ENCODE measurements at places on chromosomes 6 and 20.

DNA sequence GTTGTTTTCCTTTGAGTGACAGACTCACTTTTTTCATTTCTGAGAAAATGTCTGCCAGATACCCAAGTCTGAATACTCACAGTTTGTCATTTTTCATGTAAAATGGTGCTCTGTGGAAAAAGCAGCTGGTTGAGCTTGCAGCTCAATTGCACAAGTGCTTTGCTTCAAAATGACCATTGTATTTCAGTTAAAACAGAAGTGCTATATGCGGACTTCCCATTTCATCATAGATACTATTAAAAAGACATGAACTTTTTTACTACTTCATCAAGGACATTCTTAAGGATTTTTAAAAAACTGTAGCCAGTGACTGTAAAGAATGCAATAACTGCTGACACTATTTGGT, 61.5 kb downstream of the KCNS1 start:
- DNase-seq, result no peak

DNA sequence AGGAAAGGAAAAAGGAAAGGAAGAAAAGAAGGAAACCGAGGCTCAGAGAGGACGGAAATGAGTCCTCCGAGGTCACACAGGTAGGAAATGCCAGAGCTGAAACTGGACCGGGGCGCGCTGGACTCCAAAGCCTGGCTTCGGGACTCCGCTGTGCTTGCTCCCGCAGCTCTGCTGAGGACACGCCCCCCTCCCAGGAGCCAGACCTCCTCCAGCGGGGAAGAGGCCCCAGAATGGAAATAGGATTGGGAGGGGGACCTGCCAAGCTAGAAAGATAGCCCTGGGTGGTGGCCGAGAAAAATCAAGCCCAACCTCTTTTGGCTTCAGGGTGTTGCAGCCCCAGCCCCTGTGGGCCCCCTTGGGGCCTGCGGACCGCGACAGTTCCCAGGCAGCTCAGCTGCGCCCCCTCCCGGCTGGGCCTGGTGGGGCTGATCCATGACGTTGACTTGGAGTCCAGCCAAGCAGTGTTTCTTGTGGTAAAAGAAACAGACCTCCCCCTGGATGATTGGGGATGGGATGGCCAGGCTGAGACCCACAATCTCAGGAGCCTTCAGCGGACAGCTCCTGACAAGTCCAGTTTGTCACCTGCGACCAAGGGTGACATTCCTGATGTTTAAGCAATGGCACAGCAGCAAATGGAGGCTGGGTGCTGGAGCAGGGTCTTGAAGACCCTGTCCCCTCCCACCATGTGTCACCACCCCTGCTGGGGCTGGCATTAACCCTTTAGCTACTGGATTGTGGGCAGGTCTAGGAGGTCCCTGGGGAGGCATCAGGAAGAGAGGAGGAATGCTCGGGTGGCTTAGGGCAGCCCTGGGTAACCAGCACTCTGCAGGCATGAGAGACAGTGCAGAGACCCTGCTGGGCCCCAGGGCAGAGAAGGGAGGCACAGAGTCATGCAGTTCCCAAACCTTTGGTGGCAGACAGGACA, 55.4 kb downstream of the RIPOR3 start:
- peak; percentile 23 for DNase-seq

- no peak for DNase-seq
Measured at GRCh38 chr20:47982574-47983360, 197.5 kb upstream of the SULF2 start.

DNA sequence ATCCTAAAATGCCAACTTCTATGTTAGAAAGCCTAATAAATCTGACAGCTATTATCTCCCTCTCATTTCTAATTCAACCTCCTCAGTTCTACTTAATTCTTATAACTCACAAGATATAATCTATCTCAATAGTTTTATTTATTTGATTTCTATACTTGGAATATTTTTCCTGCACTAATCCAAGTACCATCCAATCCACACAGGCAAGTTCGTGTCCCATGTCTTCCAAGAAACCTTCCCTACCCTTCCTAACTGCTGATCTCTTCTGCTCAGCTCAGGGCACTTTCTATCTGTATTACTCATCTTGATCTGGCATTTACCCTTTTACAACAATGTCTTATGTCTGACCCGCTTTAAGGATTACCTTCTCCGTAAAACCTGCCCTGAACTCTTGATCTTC, 18.2 kb downstream of the NCOA5 start:
- no peak for DNase-seq

GRCh38 chr6:118843685-118844390, 50.1 kb upstream of the ASF1A start:
- no peak for DNase-seq

GRCh38 chr20:44431502-44432234, 44.0 kb upstream of the TTPAL start:
- no peak for DNase-seq

DNA sequence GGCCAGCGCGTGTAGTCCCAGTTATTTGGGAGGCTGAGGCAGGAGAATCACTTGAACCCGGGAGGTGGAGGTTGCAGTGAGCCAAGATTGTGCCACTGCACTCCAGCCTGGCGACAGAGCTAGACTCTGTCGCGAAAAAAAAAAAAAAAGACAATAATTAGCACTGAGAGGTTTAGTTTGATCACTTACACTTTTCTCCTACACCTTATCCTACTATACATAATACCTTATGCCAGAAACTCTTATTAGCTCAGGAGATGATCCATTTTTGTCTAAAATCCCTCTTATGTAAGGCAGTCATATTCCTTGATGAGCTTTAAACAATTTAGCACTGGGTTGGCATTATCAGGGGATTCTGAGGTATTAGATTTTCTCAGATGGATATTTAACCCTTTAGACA, 3.6 kb upstream of the MTFR2 start:
- no peak for DNase-seq

DNA sequence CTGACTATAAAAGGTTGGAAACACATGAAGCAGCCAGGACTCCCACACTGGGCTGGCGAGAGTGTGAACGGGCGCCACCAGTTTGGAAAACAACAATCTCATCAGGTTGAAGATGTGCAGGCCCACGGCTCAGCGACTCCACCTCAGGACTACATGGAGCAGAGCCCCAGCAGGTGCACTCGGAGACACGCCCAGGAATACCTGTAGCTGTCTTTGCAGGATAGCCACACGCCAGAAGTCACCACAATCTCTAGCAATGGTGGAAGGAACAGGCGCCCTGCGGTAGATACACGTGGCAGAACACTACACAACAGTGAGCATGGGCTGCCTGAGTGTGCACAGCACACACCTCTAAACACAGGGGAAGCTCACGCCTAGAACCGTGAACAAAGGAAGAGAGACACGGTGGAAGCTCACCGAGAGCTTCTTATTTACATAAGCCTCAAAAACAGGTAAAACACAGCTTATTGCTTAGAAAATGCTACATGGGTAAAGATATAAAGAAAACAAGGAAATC, 28.7 kb upstream of the RPS6KA2 start:
- DNase-seq, result no peak

DNA sequence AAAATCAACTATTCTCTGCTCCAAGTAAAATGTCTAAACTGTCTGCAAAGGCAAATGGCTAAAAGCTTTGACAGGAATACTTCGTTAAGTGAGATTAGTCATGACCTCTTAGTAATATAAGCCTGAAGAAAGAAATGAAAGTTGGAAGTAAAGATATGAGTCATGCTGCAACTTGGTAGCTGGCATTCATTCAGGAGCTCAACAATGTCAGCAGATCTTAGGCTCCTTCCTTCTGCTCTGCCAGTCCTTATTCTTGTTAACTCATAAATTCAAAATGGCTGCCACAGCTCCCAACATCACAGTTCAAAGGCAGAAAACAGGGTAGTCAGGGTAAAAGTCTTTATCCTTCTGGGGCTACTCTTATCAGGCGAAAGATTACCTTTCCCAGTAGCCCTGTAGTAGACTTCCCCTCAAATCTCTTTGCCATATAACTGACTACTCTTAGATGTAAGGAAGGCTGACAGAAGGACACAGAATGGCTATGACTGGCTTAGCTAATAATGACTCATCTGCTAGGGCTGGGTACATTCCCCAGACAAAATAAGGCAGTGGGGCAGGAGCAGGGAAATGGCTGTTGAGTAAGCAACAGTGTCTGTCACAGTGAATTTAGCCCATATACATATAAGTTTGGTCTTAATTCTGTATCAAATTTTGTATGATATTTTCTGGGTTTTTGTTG, 24.4 kb upstream of the C6orf62 start:
- no peak for DNase-seq

GRCh38 chr6:166025149-166025898, 142.3 kb downstream of the TBXT start:
- DNase-seq, result no peak

GRCh38 chr6:130781557-130781956, 45.6 kb upstream of the SMLR1 start:
- no peak for DNase-seq

- DNase-seq, result no peak
Measured at GRCh38 chr6:139588734-139589593, 214.5 kb upstream of the CITED2 start.

DNA sequence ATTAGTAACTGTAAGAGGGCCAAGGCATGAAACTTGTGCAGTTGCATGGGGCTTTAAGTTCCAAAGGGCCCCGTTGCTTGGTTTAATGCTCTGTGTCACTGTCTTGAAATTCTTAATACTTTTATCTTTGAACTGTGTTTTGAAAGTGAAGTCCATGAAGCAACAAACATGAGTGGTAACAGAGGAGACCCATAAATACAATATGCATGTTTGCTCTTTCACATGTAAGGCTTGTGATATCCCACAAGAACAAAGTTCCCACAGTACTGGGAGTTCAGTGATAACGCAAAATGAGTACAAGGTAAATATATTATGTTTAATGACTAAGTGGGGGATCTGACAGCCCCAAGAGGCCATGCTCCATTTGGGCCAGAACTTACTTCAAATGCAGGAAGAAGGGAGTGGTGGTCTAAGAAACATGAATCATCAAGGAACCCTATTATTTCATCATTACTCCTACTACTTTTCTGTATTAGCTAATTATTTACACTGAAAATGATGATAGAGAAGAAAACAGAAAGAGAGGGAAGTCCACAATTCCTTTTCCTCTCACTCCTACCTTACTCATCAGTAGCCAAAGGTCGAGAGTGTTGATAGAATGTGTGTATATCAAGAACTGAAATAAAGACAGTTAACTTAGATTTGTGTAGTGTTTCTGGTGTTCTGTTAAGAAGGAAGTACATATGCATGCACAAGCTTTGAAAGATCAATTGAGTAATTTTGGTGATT, 157.3 kb downstream of the PHF3 start:
- DNase-seq, result no peak

- no peak for DNase-seq
Measured at GRCh38 chr6:14765106-14765505, 480.8 kb upstream of the JARID2 start.

- DNase-seq, result no peak
Measured at GRCh38 chr6:77430504-77430903, 32.8 kb downstream of the HTR1B start.

GRCh38 chr6:143159001-143159400, 98.3 kb downstream of the AIG1 start:
- DNase-seq, result no peak

- no peak for DNase-seq
Measured at GRCh38 chr20:20525756-20526155, 157.9 kb downstream of the INSM1 start.

- no peak for DNase-seq
Measured at GRCh38 chr6:7151381-7151780, 43.6 kb downstream of the RREB1 start.

GRCh38 chr6:105483492-105483891, 80.6 kb upstream of the PREP start:
- no peak for DNase-seq

GRCh38 chr20:59120491-59120890, 43.1 kb upstream of the ZNF831 start:
- DNase-seq, result no peak

DNA sequence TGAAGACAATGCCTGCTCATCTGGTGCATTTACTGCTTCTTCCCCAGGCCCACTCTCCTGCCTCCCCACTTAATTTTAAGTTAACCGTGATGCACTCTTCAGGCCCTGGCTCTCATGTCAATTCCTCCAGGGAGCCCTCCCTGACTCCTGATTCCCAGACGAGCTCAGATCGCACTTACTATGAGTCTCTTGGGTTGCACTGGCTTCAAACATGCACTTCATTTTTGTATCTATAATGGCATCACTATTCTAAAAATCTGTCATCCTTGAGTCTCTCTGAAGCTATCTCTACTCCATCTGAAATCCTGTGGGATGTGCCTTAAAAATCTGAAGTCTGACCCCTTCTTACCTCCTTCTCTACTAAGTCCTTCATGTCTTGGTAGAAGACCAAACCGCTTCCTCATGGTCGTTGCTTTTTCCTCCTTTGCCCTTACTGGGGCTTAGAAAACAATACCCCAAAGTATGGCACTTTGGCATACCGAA, 24.7 kb downstream of the COX4I2 start:
- no peak for DNase-seq

DNA sequence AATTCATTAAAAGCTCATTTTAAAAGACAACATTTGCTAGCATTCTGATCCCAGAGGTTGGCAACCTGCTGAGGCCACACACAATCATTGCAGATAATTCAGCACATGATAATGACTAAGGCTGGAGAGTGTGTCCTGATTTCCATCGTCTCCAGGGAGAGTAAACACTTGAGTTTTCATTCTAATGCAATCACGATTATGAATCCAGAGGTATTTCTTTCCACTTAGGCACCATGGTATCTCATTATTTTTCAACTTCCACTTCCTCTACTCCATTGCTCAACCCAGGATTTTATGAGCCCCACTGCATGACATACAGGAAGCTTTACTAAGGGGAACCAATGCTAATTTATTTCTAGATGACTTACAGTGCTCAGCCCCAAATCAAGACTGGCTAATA, 273.8 kb upstream of the AGPAT4 start:
- DNase-seq, result no peak

DNA sequence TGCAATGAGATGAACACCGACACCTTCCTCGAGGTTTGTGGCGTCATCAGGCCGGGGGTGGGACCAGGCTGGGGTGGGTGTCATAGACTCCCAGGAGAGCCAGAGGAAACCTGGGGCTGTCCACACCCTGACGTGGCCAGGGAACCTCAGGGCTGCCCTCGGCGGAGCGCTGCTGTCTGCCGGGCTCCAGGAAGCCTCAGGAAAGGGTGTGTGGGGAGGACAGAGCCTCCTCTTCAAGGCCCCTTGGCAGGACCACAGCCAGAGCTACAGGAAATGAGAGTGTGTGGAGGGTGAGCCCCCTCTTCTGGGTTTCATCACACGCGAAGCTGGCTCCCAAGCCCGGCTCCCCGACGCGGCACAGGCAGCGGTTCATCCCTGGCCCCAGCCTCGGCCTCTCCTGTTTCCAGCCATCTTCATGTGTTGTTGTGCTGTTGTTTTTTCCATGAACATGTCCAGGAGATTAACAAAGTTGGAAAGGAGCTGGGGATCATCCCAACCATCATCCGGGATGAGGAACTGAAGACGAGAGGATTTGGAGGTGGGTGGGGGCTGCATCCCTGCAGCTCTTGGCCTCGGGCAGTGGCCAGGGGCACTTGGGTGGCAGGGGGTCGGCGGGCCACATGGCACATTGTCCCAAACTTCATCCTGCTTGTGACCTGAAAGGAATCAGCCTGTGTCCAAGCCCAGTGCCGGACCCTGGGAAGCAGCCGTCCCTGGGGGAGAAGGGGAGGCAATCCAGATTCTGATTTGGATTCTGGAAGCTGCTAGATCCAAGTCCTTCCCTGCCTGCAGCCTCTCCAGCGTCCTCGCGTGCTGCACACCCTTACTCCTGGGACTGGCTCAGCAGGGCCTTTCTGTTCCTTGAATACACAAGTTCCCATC, 6.4 kb downstream of the NPEPL1 start:
- DNase-seq, result no peak
